ENCODE measurements at places on chromosomes 12 and 14.

DNA sequence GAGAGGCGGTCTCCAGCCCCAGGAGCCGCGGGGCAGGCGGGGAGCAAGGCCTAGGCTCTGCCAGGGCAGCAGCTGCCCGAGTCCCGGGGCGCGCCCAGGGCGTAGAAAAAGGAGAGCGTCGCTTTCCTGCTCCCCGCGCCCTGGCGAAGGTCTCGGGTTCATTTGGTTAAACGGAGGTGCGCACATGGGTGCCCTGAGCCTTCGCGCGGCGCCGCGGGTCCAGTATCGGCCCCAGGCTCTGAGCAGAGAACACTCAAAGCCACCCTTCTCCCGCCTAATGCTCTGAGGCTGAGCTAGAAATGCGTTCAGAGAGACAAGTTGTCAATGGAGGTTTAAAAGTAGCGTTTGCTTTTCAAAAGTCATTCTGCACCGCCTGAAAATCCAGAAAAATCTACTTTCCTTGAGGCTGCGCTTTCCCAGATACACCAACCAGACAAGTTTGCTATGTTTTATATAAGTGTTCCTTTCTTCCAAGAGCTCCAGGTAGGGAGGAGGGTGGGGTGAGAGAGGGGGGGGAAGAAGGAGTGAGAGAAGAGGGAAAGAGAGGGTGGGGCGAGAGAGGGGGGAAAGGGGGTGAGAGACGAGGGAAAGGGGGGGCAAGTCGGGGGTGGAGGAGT is 1.5 kb downstream of the TMEM132C start:
- no peak for DNase-seq

DNA sequence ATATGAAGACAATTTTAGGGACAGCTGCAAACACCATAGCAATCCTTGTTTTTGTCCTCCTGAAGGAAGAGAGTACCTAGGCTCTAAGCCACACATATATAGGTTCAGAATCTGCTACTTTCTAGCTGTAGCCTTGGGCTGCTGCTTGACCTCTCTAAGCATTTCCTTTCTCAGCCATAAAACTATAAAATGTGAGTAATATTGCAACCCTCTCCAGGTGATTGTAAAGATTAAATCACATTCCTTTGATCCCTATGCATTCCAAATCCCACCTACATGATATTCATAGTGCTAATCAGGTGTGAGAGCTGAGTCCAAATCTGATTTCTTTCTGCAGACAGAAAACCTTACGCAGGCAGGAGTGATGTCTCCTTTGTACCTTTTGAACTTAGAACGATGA is 913.5 kb downstream of the VRK1 start:
- no peak for DNase-seq

GRCh38 chr14:54440037-54440436 is 1.1 kb downstream of the CNIH1 start:
- no peak for DNase-seq

DNA sequence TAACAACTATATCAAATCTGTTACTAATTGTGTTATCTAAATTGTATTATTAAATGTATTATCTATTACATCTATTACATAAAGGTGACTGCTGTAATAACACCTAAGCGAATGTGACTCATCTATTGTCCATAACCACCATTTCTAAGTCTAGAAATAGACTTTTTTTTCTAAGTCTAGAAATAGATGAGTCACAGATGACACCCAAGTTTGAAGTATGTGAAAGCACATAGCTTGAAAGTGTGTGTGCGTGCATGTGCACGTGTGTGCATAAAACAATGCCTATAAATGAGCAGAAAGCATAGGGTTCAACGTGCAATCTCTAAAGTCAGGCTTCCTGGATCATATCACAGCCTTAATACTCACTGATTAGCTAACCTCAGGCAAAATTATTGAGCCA is 451.3 kb upstream of the USP15 start:
- DNase-seq: no peak

DNA sequence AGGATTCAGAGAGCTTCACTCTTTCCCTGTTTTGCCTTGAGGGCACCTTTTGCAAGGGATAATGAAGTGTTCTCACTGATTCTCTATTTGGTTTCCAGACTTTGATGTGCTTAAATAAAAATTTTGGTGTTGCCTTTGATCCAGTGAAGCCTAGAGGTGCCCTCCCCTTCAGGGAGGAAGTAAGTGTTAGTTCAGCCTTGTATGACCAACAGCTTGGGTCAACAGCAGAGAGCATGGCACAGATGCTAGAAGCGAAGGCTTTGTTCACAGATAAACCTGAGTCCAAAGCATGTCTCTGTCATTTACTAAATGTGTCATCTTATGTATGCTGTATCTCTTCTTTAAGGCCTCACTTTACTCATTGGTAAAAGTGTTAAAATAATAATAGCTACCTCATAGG is 52.8 kb upstream of the STXBP6 start:
- no peak for DNase-seq

GRCh38 chr12:49707128-49707811 is at the start of gene FMNL3:
FMNL3 (minus strand) TSS chr12:49707405; CDS start chr12:49707180, 225 bp downstream.
- DNase-seq: peak; percentile 97

DNA sequence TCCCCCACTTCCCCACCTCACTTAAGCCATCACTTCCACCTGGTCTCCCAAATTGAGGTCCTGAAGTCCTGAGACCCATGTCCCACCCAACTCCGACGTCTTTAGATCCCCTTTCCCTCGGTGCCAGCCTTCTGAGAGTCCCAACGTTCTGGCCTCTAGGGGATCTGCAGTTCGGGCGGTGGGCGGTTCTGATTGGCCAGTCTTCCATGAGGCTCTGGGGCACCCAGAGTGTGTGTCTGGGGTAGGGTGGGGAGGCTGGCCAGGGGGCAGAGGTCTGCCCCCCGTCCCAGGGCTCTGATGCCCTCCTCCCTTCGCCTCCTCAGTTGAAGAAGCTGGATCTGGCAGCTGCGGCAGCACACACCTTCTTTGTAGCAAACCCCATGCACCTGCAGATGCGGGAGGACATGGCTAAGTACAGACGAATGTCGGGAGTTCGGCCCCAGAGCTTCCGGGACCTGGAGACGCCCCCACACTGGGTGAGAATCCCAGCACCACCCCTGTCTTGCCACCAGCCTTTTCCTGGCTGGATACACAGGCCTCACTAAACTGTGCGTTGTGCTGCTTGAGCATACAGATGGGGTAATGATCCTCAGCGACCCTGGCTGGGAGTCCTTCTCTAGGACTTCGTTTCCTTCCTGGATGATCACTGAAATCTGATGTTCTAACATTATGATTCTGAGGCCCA is 1.5 kb downstream of the P3H3 start:
- DNase-seq: peak; percentile 82

DNA sequence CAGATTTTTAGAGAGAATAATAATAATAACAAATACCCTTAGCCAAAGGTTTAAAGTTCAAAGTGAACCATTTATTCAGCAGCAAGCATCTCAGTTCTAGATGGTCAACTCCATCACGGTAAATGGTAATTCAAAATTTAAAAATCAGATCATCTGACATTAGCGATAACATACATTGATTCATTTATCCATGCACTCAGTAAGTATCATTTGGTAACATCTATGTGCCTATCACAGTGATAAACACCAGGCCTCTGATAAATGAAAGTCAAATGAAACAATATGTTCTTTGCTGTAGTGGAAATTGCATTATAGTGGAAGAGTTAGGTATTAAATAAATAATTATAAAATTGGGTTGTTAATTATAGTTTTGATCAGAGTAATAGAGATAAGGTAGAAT is 108.8 kb downstream of the CNTN1 start:
- DNase-seq: no peak

GRCh38 chr14:42459171-42459685 is 852.6 kb downstream of the LRFN5 start:
- no peak for DNase-seq

DNA sequence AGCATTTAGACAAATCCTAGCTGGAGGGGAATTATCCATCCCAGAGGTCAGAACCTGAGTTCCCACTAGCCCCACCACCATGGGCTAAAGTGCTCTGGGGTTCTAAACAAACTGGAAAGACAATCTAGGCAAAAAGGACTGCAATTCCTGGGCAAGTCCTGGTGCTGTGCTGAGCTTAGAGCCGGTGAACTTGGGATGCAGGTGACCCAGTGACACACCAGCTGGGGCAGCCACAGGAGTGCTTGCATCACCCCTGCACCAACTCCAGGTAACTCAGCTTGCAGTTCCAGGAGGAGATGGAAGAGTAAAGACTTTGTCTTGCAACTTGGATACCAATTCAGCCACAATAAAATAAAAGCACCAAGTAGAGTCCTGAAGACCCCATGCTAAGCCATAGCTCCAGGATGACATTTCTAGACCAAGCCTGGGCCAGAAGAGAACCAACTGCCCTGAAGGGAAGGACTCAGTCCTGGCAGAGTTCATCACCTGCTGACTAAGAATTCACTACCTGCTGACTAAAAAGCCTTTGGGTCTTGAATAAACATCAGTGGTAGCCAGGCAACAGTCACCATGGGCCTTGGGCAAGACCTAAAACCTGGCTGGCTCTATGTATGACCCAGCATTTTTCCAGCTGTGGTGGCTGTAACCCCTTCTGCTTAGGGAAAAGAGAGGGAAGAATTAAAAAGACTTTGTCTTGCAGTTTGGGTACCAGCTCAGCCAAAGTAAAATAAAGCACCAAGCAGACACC is 223.4 kb upstream of the DIO2 start:
- no peak for DNase-seq

DNA sequence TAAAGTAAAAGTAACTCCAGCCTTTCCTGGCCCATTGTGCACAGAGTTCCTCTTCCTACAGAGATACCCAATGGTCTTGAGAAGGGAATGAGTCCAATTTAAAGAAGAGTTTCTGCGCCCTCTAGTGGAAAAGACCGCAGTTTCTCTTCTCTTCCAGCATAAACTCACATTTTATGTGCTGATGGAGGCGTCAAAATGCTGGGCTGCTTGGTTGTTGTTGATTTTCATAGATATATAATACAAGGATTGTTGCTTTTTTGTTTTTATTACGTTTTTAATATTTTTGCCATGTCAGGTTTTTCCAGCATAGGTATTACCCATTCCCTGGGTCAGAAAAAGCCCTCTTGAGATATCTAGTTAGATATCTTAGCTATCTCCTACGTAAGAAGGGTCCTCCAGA is 356.9 kb upstream of the STXBP6 start:
- no peak for DNase-seq

- DNase-seq: no peak
Observed at GRCh38 chr12:29439506-29439905, 58.0 kb downstream of the OVCH1 start.

DNA sequence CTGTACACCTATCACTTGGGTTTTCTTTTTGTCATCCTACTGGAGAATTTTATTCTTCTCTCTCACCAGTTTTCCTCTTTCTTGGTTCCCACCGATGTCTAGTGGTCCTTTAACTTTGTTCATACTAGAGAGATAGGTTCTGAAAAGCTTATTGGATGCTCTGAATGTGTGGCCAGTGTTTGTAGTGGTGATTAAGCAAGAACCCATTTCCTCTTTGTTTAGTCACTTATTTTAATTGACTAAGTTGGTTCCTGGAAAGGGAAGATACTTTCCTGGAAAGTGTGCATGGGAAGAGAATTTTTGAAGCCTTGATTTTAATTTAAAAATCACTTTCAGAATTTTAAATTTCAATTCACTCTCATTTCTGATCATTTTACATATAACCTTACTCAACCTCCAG is 127.2 kb downstream of the OTOGL start:
- no peak for DNase-seq

DNA sequence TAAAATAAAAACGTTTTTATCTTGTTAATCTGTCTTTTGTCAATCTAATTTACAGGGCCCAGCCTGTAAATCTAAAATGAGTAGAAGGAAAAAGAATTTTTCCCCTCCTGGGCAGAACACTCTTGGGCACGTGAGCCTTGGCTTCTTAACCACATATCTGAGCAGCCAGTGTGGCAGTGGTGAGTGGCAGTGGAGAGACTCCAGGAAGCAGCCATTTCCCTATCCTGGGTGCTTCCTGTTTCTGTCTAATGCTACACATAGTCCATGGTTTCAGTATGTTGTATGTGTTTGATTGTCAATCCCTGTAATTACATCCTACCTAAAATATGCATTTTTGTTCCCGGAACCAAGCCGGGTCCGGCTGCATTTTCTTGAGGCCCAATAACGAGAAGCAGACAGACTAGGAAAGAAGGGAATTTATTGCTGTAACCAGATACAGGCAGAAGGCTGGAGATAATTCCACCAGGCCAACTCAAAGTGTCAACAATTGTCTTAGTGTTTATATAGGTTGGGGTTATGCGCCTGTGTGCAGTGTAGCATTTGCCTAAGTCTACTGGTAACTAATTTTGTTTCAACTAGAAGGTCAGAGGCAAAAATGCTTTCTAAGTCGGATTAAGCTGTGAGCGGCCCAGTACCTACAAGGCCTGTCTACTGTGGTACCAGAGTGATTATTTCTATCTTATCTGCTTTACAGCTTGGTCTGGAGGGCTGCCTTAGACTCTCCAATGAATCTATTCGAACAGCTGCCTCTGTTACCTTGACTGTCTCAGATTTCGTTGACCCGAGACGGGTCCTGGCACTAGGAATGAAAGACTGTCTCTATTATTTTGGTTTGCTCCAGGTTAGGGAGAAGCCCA is 82.4 kb upstream of the RESF1 start:
- no peak for DNase-seq

GRCh38 chr12:99916555-99916954 is 68.2 kb downstream of the ANKS1B start:
- DNase-seq: no peak

DNA sequence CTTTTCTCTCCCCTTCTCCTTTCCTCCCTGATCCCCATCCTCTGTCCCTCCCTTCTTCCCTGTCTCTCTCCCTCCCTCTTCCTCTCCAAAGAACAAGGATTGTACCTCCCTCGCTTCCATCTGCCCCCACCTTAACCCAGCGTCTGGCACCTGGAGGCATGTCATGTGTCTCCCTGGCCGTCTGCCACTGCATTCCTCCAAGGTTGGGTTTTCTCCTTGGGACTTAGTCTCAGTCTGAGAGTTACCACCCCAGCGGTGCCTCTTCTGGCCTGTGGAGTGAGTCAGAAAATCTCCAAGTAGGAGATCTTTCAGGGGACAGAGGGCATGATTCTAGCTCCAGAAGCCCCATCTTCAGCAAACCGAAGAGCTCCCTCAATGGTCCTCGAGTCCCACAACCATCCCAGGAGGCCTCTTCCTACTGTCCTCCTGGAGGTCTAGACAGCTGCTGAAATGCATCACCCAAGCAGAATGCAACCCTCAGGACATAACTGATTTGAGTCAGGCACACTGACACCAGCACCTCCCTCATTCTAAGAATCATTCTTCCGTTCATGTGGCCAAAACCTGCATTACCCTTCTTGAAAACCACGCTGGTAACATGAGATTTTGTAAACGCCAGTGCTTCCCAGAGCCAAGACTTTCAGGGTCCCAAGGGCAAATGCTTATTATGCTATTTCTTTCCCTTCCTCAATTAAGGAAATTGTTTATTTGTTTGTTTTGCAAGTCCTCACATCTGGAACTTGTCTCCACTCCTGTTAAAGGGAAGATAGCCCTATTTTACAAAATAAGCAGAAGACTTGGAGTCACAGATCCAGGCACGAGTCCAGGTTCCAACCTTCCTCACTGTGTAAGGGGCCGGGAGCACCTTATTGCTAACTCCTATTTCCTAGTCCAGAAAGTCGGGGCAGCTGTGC is 463.2 kb downstream of the BCL11B start:
- DNase-seq: no peak

DNA sequence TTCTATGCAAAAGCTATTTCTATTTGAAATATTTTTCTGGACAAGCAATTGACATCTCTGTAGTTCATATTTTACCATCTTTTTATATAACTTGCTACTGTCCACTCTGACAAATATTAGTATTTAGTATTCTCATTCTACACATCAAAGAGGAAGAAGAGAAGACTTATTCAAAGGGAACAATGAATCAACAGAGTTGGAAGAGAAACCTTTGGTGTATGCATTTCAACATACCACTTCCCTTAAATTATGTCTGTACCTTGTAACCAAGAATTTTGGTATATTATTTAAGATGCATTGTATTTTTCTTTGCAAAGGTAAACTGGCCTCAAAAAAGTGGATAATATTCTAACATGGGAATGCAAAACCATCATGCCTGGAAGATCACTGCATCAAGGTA is 72.1 kb upstream of the DUSP6 start:
- DNase-seq: no peak

Data from hepatic stellate cell (primary cell).